Prostate gland (tissue), 2 donors: ENCODE measurements at places on chromosomes 5 and 9. TPM values are rescaled to one million over a fixed set of nuclear protein-coding genes. Genes with fewer than 3 reads are reported as not detected.

DNA sequence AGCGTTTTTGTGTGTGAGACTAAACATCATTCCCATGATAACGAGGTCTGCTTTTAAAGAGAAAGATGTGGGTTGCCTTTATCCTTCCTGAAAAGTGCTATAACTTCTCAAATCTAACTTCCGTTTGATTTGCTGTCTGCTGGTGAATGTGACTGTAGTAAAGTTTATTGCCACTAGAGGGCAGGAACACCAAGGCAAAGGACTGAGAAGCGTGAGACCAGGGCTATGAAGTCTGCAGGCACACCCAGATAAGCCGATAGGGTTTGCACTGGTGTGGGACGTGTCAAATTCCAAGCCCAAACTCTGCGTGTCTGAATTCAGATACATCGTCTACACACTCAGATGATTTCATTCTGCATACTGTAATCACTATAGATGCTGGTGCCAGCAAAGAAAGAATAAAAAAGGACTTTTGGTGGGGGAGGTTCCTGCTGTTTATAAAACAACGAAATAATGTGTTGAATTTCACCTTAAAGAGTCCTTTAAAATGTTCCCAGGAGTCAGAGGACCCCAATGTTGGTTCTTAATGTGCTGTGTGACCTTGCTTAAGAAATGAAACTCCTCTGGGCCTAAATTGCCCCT is 87.2 kb downstream of the PTTG1 start:
- peak; percentile 65 for DNase-seq
- H3K4me1 ChIP-seq = no peaks in the 10 kb centered on the region
- no peak overlapping the region for H3K27ac ChIP-seq
- no peak overlapping the region for H3K4me3 ChIP-seq

PDZD2 gene
- 59.5 TPM for total RNA-seq

- DNase-seq = no peak
- H3K36me3 ChIP-seq = no peaks in the 10 kb centered on the region
- no peaks in the 10 kb centered on the region for H3K27me3 ChIP-seq
- no peak overlapping the region for H3K4me3 ChIP-seq
- H3K27ac ChIP-seq = no peak overlapping the region
- H3K4me1 ChIP-seq = no peaks in the 10 kb centered on the region
Measured at GRCh38 chr9:99116003-99116411, 11.1 kb downstream of the TGFBR1 start.

LCN9 gene
- not detected for total RNA-seq

DNA sequence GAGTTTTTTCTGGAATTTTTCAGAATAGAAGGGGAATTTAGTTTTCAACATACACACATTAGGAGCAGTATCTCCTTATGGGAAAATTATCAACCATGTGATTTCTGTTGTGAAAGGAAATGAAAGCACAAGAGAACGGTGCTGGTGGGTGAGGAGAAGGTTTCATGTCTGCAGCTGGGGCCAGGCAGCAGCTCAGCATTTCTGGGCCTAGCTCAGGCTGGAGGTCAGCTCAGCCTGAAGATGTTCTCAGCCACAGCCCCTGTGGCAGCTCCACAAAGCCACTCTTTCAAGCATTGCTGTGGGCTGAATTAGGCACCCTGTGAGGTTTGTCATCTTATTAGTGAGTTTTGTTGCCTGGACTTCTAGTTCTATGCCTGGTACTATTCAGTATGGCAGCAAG is 90.3 kb downstream of the DIRAS2 start:
- H3K36me3 ChIP-seq = no peaks in the 10 kb centered on the region
- no peak overlapping the region for H3K4me3 ChIP-seq
- no peak for DNase-seq
- no peaks in the 10 kb centered on the region for H3K27me3 ChIP-seq

DNA sequence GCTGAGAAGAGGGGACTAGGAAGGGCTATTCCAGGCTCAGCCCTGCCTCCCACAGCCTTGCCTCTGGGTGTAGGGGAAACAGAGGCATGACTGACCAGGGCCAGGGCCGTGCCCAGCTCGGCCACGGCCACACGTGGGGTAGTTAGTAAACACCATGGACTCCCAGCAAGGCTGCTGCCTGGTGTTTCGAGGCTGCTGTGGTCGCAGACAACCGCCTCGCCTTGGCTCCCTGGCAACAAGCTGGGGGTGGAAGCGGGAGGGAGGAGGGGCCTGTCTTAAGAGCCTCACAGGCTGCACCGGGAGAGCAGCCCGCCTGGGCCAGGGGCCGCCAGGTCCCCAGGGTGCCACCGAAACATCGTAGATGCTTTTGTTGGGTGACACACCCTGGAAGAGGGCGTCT is 90.2 kb upstream of the CACNA1B start:
- no peak overlapping the region for H3K27ac ChIP-seq
- no peaks in the 10 kb centered on the region for H3K27me3 ChIP-seq
- H3K4me3 ChIP-seq = no peak overlapping the region
- peaks cover 3% of the 10 kb centered on the region for H3K36me3 ChIP-seq
- DNase-seq = no peak

PCDHGA11 gene
- 3.4 TPM for total RNA-seq

DNA sequence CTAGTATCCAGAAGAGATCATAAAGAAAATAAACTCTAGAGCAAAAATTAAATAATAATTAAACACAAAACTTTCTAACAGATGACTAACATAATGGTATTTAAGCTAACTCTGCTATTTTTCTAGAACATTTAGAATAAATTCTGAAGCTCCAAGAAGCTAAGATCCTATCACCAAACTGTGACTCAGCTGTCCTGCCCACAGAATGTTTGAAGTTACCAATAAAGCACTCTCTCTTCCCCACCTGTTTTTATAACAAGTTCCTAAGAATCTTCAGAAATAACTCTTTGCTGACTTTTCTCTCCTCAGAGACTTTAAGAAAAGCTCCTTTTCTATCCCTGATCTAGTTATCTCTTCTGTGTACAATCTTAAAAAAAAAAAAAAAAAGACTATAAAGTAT is 6.0 kb upstream of the EFNA5 start:
- DNase-seq = no peak
- no peak overlapping the region for H3K4me3 ChIP-seq
- H3K36me3 ChIP-seq = no peaks in the 10 kb centered on the region
- H3K27me3 ChIP-seq = no peaks in the 10 kb centered on the region
- H3K27ac ChIP-seq = no peak overlapping the region
- H3K4me1 ChIP-seq = no peaks in the 10 kb centered on the region

GRCh38 chr5:83496626-83497025 is 25.1 kb downstream of the VCAN start:
- no peaks in the 10 kb centered on the region for H3K4me1 ChIP-seq
- H3K27me3 ChIP-seq = no peaks in the 10 kb centered on the region
- no peaks in the 10 kb centered on the region for H3K36me3 ChIP-seq
- no peak overlapping the region for H3K4me3 ChIP-seq

DDX4 gene
- total RNA-seq = not detected

MFAP3 gene
- 30.6 TPM for total RNA-seq

- H3K27ac ChIP-seq = peak overlapping the region; percentile 16
- no peaks in the 10 kb centered on the region for H3K27me3 ChIP-seq
- peak; percentile 10 for DNase-seq
- no peaks in the 10 kb centered on the region for H3K4me1 ChIP-seq
- H3K4me3 ChIP-seq = no peak overlapping the region
- no peaks in the 10 kb centered on the region for H3K36me3 ChIP-seq
Measured at GRCh38 chr5:88785746-88786565, 97.0 kb downstream of the MEF2C start.

DNA sequence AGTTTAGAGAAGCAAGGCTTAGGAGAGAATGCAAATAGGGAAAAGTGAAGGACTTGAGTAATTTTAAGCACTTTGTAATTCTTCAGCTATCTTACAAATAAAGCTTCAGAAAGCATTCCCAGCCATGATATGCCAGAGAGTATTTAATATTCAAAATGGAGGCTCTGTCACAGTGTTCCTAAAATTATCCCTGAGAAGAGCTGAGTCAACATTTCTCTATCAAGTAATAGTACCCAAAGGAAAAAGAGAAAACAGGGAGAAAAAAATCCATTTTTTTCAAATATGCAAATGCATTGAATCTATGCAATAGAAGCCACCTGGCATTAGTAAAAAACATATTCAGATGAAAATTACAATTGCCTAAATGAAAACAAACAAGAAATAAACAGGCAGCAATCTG is 392.6 kb upstream of the FAM174A start:
- H3K4me3 ChIP-seq = no peak overlapping the region
- no peaks in the 10 kb centered on the region for H3K27me3 ChIP-seq
- H3K36me3 ChIP-seq = no peaks in the 10 kb centered on the region
- no peak overlapping the region for H3K27ac ChIP-seq
- DNase-seq = no peak
- no peaks in the 10 kb centered on the region for H3K4me1 ChIP-seq

- H3K4me3 ChIP-seq = no peak overlapping the region
- no peaks in the 10 kb centered on the region for H3K27me3 ChIP-seq
- H3K36me3 ChIP-seq = no peaks in the 10 kb centered on the region
- no peak for DNase-seq
Measured at GRCh38 chr9:38445154-38446043, 21.1 kb upstream of the IGFBPL1 start.

MRPL41 gene
- total RNA-seq = 133 TPM

DNA sequence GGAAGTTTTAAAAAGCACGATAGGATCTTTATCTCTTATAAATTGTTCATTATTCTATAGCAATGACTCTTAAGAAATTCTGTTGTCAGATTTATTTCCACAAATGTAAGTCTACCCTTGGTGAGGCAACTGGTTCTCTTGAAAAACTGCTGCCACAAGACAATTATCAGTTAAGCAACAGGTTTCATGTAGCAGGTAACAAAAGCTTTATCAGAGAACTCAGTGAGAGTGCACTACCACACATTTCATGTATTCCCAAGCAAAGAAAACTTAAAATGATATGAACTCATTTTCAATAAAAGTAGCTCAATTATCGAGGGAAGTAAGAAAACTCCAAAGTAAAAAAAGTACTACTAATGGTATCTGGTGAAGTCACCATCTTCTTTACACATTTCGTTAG is 9.4 kb downstream of the NR6A1 start:
- H3K4me3 ChIP-seq = no peak overlapping the region
- H3K4me1 ChIP-seq = no peaks in the 10 kb centered on the region
- no peaks in the 10 kb centered on the region for H3K27me3 ChIP-seq

DNA sequence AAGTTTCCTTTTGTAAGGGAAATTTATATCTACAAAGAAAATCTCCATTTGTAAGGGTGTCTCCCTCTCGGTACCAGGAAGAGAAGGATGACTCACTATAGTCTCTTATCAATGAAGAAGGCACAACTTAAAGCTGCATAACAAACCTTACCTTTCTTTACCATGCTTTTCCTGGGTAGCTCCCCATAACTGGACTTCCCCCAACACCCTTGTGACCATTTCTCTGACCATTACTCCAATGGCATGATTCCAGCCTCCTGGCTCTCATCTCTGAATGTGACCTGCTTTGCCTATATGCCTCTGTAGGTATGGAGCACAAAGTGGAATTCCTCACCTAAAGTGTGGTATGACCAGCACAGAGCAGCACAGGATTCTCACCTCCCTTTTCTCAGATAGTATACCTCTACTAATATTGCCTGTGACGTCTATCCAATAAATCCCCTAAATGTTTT is 62.8 kb downstream of the GNA14 start:
- H3K36me3 ChIP-seq = no peaks in the 10 kb centered on the region
- no peaks in the 10 kb centered on the region for H3K4me1 ChIP-seq
- H3K27ac ChIP-seq = no peak overlapping the region
- no peak overlapping the region for H3K4me3 ChIP-seq
- DNase-seq = no peak
- H3K27me3 ChIP-seq = no peaks in the 10 kb centered on the region

- H3K27ac ChIP-seq = no peak overlapping the region
- no peaks in the 10 kb centered on the region for H3K4me1 ChIP-seq
- DNase-seq = peak; percentile 76
- no peaks in the 10 kb centered on the region for H3K27me3 ChIP-seq
Measured at GRCh38 chr5:168987543-168988300, 313.2 kb downstream of the SLIT3 start.

GRCh38 chr5:25701936-25702335 is 1057.2 kb upstream of the CDH10 start:
- H3K27me3 ChIP-seq = no peaks in the 10 kb centered on the region
- H3K4me3 ChIP-seq = no peak overlapping the region
- no peaks in the 10 kb centered on the region for H3K4me1 ChIP-seq
- no peak overlapping the region for H3K27ac ChIP-seq
- no peak for DNase-seq
- no peaks in the 10 kb centered on the region for H3K36me3 ChIP-seq

SMIM33 gene
- not detected for total RNA-seq

GRCh38 chr9:130974697-130975096 is 34.3 kb upstream of the LAMC3 start:
- H3K4me1 ChIP-seq = no peaks in the 10 kb centered on the region
- no peak overlapping the region for H3K4me3 ChIP-seq
- H3K27ac ChIP-seq = no peak overlapping the region
- H3K36me3 ChIP-seq = no peaks in the 10 kb centered on the region
- peaks cover 7% of the 10 kb centered on the region for H3K27me3 ChIP-seq
- DNase-seq = no peak

ADAMTS19 gene
- 1.3 TPM for total RNA-seq

GRCh38 chr9:6664204-6664680 is 18.7 kb upstream of the GLDC start:
- no peak for DNase-seq
- H3K36me3 ChIP-seq = no peaks in the 10 kb centered on the region
- H3K27me3 ChIP-seq = no peaks in the 10 kb centered on the region
- H3K4me3 ChIP-seq = no peak overlapping the region
- H3K27ac ChIP-seq = no peak overlapping the region

DNA sequence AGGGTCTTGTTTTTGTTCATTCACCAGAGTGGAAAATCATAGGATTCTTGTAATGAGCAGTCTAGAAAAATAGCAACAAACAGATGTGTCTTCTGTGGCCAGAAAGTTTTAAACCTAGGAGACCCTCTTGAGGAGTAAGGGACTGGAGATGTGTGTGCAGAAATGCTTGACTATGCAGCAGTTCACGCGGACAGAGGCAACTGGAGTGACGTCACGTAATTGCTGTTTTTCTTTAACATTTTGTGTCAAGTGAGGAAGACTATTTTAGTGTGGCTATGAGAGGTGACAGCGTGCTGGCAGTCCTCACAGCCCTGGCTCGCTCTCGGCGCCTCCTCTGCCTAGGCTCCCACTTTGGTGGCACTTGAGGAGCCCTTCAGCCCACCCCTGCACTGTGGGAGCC is 163.1 kb upstream of the PTCH1 start:
- H3K27me3 ChIP-seq = no peaks in the 10 kb centered on the region
- H3K36me3 ChIP-seq = no peaks in the 10 kb centered on the region
- no peak overlapping the region for H3K4me3 ChIP-seq
- no peaks in the 10 kb centered on the region for H3K4me1 ChIP-seq
- no peak for DNase-seq

- H3K4me3 ChIP-seq = no peak overlapping the region
- H3K4me1 ChIP-seq = no peaks in the 10 kb centered on the region
- peak; percentile 7 for DNase-seq
- H3K27me3 ChIP-seq = no peaks in the 10 kb centered on the region
Measured at GRCh38 chr5:74034733-74035132, 408.7 kb downstream of the ARHGEF28 start.

GRCh38 chr5:145509336-145510136 is 325.6 kb downstream of the PRELID2 start:
- no peak overlapping the region for H3K4me3 ChIP-seq
- no peaks in the 10 kb centered on the region for H3K4me1 ChIP-seq
- no peaks in the 10 kb centered on the region for H3K27me3 ChIP-seq
- H3K36me3 ChIP-seq = no peaks in the 10 kb centered on the region

DNA sequence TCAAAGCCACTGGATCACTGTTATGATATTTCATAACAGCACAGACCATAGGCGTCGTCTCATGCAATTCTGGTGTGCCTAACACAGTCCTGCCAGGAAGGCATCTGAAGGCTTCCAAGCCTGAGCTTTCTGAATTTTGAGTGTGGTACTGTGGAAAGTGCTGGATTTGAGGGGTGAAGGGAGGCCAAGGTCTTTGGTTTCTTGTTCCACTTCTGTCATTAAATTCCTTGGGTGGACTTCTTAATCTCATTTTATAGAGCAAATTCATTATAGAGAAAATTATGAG is 441.3 kb upstream of the PIK3R1 start:
- H3K27me3 ChIP-seq = no peaks in the 10 kb centered on the region
- H3K4me1 ChIP-seq = no peaks in the 10 kb centered on the region
- H3K36me3 ChIP-seq = no peaks in the 10 kb centered on the region
- no peak overlapping the region for H3K27ac ChIP-seq
- no peak for DNase-seq
